ENCODE measurements at places on chromosomes 2 and 18.
A peak's percentile ranks its signal among the peaks of the same experiment; 100 is the strongest.

DNA sequence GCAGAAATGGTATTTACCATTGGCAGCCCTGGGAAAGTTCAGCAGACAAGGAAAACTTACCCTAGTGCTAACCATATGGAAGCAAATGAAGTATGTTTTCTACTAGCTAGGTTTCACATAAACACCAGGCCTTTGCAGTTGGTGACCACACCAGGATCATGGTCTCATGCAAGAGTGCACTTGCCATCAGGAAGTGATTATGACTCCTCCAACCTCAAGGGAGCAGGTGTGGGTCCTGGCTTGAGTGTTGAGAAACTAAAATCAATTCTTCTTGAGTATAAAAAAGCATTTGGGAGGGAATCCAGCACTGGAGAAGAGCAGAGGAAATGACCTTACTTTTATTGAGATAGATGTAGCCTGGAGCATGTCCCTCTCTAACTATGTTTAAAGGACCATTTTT, 56.8 kb upstream of the SPAG16 start:
- DNase-seq, result no peak

DNA sequence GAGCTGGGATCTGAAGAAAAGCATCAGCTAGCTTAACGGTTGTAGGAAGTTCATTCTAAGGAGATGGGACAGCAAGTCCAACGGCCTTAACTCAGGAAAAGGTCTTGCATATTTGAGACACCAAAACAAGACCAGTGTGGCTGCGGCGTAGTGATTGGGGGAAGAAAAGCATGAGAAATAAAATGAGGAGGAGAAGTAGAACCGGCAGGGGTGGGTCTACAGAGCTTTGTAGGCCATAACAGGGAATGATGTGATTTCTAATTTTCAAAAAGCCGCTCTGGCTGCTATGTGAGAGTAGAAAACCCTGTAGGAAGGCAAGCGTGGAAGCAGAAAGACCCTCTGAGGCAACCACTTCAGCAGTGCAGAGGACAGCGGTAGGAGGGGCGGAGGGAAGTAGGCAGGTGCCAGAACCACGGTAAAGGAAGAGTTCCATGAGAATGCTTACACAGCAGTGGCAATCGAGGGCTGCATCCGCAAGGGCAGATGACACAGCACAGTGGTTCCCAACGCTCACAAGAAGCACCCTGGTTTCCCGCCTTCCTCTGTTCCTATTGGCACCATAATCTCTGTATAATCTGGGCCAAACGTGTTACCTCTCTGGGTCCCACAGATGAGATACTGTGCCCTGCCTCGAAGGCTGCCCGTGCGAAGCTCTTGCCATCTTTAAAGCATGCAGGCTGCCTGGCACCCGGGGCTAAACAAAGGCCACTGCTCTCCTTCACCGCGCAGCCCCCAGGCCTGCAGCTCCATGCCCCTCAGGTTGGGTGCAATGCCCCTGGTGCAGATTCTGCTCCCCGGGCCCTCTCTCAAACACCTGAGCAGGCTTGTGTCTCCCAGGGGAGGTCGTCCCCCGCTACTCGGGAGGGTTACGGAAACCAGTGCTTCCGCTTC, 795 bp downstream of the ANKRD39 start:
- DNase-seq, result peak; percentile 46

GRCh38 chr2:160491911-160492371, 1.7 kb downstream of the RBMS1 start:
- DNase-seq, result peak; percentile 53

DNA sequence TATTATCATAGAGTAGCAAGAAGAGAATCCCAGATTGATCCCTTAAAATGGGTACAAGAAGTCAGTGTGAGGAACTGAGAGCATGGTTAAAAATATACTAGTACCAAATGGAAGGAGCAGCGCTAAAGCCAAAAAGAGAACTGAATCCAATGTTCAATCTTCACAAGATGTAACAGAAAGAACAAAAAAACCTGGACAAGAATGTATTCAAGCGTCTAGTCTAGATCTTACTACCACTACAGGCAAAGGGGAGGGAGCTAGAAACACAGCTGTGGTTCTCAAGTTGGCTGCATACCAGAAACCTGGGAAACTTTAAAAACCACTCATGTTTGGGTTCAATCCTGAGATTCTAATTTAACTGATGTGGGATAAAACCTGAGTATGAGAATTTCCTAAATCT, 57.5 kb downstream of the PIAS2 start:
- no peak for DNase-seq

- DNase-seq, result no peak
Measured at GRCh38 chr18:53417003-53417402, 807.5 kb downstream of the MBD2 start.

- DNase-seq, result no peak
Measured at GRCh38 chr2:33602201-33602830, 3.2 kb upstream of the FAM98A start.

DNA sequence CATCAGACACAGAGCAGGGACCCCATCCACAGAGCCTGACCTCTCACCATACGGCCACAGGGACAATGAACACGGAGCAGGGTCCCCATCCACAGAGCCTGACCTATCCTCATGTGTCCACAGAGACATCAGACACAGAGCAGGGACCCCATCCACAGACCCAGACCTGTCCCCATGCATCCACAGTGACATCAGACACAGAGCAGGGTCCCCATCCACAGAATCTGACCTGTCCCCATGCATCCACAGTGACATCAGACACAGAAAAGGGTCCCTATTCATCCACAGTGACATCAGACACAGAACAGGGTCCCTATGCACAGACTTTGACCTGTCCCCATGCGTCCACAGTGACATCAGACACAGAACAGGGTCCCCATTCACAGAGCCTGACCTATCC, 325.1 kb upstream of the RAB6C start:
- no peak for DNase-seq

DNA sequence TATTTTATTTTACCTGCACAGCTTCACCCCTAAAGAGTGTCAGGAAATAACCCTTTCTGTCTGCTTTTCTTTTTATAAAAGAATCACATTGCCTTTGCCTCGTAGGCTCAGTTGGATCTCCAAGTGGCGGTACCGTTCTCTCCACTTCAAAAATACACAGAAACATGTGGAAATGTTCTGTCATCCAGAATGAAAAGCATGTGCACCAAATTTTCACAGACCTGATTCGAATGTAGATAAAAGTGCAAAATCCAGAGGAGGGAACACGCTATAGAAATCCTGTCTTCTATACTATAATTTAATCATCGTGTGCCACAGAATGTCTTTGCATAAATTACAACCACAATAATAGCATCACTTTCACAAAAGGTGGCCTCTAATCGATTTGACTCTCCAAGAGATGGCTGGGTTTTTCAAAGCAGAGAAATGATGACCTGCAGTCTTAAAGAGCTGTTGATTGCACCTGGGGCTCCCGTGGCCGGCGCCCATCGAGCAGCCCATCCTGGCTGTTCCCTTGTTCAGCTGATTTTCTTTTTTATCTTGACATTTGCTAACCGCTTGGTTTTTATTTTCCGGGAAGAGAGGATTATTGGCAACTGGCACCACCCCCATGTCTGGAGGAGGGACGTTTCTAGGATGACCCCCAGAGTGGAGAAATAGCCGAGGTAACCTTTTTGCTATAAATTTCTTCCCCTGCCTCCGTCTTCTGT, 290.2 kb downstream of the SOX11 start:
- DNase-seq, result no peak

DNA sequence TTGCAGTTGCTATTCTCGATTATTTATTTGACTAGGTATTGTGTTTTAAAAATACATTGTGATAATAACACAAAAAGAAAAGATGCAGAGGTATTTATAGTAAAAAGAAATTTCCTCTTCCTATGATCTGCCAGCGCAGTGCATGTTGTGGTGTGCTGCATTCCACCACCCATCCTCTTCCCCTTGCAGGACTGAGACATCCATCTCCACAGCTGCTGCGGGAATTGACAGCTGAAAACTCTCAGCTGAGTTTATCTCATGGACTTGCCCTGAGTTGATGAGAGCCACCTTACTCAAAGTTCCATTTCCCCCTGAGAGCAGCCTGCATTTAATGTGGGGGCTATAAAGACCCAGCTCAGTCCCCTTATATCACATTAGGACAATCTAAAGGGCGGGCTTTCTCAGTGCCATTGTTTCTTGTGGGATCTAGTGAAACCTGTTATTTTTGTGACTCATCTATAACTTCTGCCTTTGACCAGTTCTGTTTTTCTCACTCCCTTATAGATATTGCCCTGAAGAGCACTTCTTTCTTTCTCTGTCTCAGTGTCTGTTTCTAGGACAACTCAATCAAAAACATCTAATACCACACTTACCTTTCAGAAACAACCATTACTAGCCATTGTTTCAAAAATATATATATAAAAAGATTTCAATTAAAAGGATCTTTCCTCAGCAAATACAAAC, 698.5 kb downstream of the NR4A2 start:
- DNase-seq, result peak; percentile 27

GRCh38 chr18:22846088-22846683, 86.9 kb upstream of the RBBP8 start:
- DNase-seq, result peak; percentile 10

- DNase-seq, result peak; percentile 91
Measured at GRCh38 chr18:74990563-74991081, 218.3 kb downstream of the PTGR3 start.

- DNase-seq, result no peak
Measured at GRCh38 chr2:215483431-215483830, 47.6 kb upstream of the FN1 start.

DNA sequence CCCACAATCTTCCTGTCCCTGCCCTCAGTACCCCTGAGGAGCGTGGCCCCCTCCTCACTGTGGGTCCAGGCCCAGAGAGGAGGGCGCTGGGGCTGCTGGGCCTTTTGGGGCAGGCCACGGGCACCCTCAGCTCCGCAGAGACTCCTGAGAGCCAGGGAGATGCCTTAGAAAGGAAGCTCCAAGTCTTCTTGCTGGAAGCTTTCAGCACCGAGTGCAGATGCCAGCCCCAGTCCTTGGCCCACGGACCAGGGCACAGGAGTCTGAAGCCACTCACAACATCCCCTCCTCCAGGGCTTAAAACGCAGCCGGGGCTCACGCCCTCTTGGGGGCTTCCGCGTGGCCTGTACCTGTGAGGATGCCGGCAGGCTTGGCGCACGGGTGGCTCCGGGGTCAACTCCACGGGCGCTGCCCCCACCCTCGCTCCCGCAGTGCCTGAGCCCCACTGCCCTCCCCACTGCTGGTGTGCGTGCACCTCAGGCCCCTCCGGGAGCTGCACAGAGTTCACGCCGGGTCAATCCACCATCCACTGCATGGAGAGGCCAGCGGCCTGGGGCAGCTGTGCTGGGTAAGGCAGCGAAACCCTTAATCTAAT, 72.1 kb upstream of the CTDP1 start:
- no peak for DNase-seq

DNA sequence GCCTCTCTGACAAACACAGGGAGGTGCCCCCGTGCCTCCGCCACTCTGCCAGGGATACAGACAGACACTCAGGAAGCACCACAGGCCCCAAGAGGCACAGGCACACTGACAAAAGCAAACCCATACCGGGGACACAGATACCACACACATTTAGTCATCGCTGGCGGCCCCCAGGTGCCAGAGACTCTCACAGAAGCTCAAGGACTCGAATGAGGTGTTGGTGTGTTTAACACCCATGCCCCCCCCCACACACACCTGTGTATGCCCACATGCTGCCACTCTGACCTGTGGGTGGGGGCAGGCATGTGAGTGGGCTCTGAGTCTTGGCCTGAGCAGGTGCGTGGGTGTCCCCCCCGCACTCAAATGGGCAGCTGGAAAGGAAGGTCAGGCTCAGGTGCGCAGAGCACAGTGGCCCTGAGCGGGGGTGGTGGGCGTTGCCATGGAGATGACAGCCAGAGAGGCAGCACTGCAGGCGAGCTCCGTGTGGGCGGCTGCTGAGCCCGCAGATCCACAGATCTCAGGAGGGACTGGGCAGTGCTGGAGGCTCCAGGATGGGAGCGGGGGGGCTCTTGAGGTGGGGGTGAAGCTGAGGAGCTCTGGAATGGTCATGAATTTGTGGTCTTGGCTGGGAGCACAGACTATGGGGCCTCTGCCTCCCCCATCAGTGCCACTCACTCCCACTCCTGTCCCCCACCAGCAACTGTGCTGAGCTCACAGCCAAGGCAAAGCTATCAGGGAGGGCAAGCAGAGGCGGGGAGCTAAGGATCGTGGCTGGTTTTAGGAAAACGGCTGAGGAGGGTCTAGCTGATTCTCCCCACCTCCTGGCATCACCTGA, 73.9 kb upstream of the TAF1B start:
- DNase-seq, result no peak

- DNase-seq, result no peak
Measured at GRCh38 chr2:98663511-98664090, 55.2 kb downstream of the UNC50 start.

DNA sequence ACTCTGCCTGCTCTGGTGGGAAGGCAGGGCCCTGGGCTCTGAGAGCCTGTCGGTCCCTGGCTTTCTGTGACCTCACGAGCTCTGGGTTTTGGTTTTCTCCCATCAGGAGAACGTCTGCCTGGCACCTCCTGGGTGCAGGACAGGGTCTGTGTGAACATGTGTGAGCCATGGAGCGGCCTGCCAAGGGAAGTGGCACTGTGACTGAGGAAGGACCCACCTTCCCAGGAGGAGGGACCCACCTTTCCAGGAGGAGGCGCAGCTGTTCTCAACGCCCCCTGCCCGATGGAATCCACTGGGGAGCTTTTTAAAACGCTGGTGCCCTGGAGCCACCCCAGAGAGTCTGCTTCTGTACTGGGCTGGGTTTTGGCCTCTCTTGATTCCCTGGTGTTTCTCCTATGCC, 168.7 kb downstream of the GLI2 start:
- DNase-seq, result no peak

- no peak for DNase-seq
Measured at GRCh38 chr2:56473524-56473923, 289.7 kb downstream of the CCDC85A start.

GRCh38 chr2:239002954-239003623, 155.2 kb downstream of the TWIST2 start:
- no peak for DNase-seq

DNA sequence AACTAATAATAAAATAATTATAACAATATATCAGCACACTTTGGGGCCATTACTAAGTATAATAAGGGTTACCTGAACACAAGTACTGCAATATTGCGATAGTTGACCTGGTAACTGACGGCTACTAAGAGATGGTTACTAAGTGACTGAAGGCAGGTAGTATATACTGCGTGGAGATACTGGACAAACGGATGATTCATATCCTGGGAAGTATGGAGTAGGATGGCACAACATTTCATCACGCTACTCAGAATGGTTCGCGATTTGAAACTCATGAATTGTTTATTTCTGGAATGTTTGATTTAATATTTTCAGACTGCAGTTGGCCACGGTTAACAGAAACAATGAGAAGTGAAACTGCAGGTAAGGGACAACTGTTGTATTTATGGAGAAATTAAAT, 39.5 kb upstream of the FLACC1 start:
- no peak for DNase-seq
